ENCODE measurements at places on chromosomes 6 and 20.

GRCh38 chr6:150069706-150070105 is 785 bp upstream of the ULBP3 start:
- no peak for DNase-seq

DNA sequence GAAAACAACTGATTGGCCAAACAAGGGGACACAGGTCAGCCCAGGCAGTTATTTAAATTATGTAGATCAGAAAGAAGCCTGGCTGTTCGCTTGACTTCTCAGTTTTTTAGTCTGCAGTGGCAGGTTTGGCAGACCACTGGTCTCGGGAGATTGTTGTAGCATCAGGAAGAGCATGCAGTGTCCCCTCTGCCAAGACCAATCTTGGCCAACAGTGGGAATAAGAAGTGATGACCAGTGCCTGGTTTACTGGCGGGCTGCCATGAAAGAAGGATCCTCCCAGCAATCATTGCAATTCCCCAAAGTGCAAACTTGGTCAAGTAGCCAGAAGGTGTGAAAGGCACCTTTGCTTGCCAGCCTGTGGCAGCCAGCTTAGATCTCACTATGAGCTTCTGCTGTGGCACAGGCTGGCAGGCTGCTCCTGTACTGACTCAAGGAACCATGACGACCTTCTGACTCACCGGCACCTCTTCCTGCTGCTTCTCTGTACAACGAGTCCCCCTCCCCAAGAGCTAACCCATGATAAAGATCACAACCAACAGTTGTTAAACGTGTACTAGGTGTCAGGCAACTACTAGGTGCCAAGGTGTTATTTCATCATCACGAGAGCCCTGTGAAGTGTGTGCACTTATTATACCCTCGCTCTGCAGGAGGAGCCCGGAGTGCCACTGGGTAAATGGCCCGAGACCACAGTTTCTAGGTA is 76.8 kb upstream of the DUSP22 start:
- DNase-seq: peak; percentile 49

GRCh38 chr20:49394757-49395156 is 87.7 kb downstream of the KCNB1 start:
- DNase-seq: no peak

DNA sequence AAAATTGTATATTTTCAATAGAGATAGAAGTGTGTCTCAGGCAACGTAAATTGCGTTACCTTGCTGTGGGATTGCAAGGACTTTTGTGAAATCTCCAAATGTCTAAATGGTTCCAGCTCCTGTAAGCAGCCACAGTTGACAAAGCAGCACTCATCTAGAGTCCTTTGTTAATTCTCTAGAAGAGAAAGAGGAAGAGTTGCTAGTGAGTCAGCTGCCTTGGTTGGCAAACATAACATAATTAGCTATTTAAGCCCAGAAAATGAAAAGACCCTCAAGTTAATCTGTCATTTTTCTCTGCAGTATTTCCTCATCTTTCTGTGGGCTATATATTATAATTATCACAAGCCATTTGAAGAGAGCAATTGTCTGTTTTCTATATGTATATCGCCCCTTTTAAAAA is 66.4 kb upstream of the FABP7 start:
- DNase-seq: no peak

- no peak for DNase-seq
Measured at GRCh38 chr6:35046862-35047261, 94.3 kb downstream of the TCP11 start.

DNA sequence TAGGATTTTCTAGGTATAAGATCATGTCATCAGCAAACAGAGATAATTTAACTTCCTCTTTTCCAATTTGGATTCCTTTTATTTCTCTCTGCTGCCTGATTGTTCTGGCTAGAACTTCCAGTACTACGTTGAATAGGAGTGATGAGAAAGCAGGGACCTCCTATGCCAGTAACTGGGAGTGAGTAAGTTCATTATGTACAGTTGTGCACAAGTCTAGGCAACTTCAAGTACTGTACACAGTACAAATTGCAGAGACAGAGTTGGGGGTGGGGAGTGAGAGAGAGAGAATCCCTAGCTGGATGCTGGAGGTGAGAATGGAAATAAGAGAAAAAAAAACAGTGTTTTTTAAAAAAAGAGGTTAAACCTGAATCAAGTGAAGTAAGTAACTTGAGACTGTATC is 210.2 kb downstream of the MMUT start:
- peak; percentile 54 for DNase-seq

GRCh38 chr6:168116975-168117899 is 38.2 kb upstream of the FRMD1 start:
- no peak for DNase-seq

DNA sequence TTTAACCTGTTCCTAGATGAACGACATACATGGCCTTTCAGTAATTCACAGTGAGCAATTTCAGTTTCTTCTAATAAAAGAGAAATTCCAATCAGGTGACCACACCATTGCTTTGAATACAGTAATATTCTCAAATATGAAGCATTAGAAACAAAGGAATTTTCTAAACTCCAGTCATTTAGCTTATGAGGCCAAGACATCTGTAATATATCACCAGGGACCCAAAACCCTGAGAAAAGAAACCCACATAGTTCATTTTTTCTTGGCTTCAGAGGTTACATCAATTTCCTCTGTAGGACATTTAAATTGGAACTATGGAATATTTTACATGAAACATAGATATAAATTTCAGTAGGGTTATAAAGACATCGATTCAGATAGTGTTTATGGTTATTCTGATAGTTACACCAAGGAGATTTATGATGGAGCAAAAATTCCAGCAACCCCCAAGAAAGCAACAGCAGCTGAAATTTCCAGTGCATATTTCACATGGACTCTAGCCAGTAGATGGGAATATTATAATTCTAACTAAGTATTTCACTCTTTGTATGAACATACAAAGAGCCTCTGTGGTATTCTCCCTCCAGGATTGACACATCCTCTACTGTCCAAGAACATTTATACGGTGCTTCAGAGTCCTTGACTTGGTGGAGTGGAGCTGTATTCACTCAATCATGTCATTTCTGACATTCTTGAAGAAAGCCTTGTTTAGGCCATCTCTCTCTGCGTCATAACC is 82.9 kb downstream of the ADGRG6 start:
- no peak for DNase-seq

- DNase-seq: no peak
Measured at GRCh38 chr6:40334496-40335270, 252.5 kb downstream of the LRFN2 start.

GRCh38 chr6:41047745-41048732 is 5.0 kb upstream of the APOBEC2 start:
- DNase-seq: no peak

DNA sequence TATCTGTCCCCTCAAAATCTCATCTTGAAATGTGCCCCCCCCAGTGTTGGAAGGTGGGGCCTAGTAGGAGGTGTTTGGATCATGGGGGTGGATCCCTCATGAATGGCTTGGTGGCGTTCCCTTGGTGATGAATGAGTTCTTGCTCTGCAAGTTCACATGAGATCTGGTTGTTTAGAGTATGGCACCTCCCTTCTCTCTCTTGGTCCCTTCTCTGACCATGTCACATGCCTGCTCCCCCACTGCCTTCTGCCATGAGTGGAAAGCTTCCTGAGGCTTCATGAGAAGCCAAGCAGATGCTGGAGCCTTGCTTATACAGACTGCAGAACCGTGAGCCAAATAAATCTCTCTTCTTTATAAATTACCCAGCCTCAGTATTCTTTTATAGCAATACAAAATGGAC is 70.9 kb downstream of the MAN1A1 start:
- DNase-seq: no peak

GRCh38 chr6:3813150-3813780 is 35.9 kb upstream of the FAM50B start:
- no peak for DNase-seq

DNA sequence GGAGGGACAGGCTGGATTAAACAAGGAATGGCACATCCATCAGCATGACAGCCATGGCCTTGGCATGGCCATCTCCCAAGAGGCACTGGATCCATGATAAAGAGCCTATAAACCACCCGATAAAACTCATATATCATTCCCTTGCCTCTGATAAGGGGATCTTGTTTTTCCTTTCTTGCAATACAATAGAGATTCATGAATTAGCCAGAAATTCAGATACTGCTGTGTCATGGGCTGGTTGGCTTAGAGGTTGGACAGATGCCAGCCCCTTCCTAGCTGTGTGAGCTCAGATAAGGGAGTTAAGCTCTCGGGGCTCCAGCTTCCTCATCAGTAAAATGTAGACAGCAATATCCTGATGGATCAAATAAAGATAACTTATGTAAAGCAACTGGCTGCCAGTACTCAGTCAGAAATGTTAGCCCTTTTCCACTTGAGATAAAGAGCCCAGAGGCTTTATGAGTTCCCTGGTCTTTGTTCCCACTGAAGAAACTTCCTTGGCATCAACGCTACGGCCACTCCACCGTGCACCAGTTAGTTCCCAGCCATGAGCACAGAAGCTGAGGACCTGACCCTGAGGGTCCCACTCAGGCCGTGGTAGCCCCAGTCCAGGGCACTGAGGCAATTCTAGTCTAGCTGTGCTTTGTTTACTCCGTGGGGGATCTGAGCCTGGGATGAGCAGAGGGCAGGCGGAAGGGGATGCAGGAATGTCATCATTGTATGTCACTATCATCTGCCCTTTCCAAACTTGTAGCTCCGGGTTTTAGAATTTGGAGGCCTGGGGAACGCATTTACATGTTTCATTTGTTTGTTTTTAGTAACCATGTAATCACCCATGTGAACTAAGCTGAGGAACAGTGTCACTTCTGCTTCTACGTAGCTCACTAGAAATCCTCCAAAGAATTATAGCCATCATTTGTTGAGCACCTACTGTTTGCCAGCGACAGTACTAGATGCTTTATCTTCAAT is 67.2 kb upstream of the TBC1D7 start:
- peak; percentile 57 for DNase-seq

GRCh38 chr20:10370091-10370887 is 63.7 kb downstream of the MKKS start:
- DNase-seq: no peak

GRCh38 chr6:7909323-7910276 is 988 bp downstream of the TXNDC5 start:
- DNase-seq: peak; percentile 23

DNA sequence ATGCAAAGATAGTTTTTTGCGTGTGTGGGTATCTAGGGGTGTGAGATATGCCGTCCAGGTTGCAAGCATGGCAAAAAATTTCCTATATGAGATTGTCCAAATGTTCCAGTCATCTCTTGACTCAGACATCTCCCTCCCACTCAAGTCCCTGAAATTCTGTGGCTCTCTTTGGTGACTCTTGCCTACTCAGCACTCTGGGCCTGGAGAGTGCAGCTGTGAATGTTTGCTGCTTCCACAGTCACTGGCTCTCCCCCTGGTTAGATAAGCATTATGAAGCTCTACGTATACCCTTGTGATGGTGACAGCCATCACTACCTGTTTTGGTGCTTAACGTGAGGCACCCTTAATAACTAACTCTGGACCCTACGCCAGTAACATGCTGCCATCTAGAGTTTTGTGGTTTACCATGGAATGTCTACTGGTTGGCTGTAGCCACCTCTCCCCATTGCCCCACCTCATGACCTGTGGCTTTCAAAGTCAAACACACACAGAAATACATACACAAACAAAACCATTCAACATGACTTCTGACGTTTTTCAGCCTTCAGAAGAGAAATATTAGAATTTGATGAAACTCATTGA is 621.9 kb upstream of the CITED2 start:
- no peak for DNase-seq

GRCh38 chr20:42779216-42779615 is 410.5 kb downstream of the PTPRT start:
- DNase-seq: no peak

DNA sequence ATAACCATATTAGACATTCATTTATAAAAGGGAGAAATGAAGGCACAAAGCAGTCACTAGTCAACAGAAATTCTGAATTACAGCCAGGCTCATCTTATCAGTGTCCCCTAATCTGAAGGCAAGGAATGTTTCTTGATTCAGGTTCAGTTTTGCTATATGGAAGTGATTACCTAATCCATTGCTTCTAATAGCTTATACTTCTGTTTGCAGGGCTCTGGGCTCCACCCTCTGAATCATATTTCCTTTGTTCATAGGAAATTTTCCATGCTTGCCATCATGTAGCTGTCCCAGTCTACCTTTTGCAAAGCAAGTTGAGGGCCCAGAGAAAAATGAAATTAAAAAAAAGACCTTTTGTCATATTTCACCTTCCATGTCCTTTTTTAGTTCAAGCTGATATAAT is 96.0 kb downstream of the LCA5 start:
- no peak for DNase-seq

DNA sequence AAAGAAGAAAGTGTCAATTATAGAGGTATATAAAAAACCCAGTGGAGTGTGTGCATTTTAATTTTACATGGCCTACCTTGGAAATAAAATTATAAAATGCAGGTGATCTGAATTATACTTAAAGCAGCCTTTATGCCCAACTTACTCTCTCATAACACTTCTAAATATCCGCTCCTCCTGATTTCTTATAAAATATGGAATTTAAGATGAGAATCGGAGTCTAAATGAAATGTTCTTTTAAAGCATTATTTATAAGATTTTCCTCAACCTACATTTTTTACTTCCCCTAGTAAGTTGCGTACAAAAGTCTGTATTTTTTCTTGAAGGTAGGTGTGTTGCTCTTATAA is 3.5 kb downstream of the CITED2 start:
- DNase-seq: no peak

DNA sequence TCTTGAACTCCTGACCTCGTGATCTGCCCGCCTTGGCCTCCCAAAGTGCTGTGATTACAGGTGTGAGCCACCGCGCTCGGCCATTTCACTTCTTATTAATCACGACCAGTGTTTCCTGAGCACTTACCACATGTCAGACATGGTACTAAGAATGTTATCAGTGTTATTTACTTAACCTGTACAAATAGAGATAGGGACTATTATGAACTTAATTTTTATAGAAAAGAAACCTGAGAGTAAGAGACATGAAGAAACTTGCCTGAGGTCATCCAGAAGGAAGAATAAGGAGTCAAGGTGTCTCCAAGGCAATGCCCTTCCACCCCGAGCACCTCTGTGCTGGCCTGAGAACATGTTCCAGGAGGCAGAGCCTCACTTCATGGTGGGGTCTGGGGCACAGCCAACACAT is 29.3 kb upstream of the EZR start:
- no peak for DNase-seq

DNA sequence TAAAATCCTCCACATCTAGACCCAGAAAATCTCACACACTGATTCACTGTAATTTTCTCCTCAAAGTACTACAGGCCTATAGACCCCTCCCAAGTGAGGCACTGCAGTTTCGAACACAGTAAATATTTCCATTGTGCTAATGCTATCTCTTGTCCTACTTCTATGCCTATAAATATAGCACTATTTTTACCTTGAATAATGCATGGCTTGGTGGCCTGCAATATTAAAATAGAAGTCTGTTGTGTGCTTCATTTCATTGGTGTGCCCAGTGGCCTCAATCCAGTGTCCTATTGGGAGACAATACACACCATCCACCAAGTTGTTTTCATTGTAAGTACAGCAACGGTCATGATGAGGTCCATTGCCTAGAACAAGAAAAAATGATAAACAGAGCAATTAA is 49.4 kb downstream of the EPM2A start:
- no peak for DNase-seq

DNA sequence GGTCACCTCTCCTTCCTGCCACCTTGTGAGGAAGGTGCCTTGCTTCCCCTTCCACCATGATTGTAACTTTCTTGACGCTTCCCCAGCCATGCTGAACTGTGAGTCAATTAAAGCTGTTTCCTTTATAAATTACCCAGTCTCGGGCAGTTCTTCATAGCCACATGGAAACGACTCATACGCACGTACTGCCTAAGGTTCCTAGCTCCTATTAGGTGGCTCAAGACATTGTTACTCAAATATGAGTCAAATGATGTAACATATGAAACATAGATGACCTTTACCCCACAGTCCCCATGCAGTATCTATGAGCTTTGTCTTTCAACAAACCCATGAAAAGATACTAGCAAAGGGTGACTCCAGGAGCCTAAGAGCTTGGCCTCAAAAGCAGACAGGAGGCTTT is 98.3 kb downstream of the SIM1 start:
- peak; percentile 62 for DNase-seq

Data from foreskin keratinocyte (primary cell).